Activated T-cell treated with anti-CD3 and anti-CD28 coated beads for 1 hour (primary cell): ENCODE measurements at places on chromosomes 7 and 10.

DNA sequence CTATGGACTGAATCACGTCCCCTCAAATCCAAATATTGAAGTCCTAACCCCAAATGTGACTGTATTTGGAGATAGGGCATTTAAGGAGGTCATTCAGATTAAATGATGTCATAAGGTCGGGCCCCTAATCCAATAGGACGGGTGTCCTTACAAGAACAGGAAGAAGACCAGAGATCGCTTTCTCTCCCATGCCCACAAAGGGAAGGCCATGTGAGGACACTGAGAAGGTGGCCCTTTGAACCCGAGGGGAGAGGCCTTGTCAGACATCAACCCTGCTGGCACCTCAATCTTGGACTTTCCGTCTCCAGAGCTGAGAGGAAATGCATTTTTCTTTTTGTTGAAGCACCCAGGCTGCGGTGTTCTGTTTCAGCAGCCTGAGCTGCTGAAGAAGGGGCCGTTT lies 72.3 kb upstream of the KLF6 start:
- DNase-seq = no peak

DNA sequence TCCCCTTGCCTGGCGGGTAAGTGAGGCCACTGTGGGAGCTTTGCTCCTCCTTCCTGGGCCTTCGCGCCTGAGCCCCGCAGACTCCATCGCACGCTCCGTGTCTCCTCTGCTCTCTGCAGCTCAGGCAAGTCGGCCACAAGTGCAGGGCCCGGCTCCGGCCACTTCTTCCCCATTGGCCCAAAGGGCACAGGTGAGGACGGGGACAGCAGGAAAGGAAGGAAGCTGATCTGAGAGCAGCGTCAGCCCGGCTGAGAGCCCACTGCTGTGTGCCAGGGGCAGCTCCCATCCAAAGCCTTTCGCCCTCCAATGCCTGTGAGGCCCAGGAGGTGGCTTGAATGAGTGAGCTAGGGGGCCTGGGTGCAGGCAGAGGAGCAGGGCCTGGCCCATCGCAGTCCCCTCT lies 33.7 kb upstream of the RHEB start:
- no peak for DNase-seq

GRCh38 chr10:81116990-81117389 lies 579.3 kb downstream of the SH2D4B start:
- no peak for DNase-seq

- DNase-seq = no peak
These were observed 270.6 kb downstream of the TWIST1 start for GRCh38 chr7:18846765-18847215.

DNA sequence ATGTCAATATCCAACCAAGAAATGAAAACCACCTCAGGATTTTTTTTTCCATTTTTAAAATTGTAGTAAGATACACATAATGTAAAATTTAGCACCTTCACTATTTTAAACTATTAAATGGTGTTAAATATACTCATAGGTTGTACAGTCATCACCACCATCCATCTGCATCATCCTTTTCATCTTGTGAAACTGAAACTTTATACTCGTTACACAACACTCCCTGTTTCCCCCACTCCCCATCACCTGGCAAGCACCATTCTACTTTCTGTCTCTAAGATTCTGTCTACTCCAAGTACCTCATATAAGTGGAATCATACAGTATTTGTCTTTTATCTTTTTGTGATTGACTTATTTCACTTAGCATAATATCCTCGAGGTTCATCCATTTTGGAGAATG lies 335.2 kb upstream of the NPSR1 start:
- DNase-seq = no peak

GRCh38 chr7:17158261-17158660 lies 140.2 kb upstream of the AHR start:
- no peak for DNase-seq

DNA sequence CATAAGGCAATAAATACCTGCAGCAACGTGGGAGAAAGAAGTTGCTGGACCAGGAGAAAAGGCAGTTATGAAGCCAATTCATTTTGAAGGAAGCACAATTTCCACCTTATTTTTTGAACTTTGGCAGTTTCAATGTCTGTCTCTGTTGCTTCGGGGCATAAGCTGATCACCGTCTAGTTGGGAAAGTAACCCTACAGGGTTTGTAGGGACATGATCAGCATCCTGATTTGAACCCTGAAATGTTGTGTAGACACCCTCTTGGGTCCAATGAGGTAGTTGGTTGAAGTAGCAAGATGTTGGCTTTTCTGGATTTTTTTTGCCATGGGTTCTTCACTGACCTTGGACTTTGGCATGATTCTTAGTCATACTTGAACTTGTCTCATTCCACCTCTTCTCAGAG lies 13.0 kb downstream of the DUSP5 start:
- DNase-seq = no peak

DNA sequence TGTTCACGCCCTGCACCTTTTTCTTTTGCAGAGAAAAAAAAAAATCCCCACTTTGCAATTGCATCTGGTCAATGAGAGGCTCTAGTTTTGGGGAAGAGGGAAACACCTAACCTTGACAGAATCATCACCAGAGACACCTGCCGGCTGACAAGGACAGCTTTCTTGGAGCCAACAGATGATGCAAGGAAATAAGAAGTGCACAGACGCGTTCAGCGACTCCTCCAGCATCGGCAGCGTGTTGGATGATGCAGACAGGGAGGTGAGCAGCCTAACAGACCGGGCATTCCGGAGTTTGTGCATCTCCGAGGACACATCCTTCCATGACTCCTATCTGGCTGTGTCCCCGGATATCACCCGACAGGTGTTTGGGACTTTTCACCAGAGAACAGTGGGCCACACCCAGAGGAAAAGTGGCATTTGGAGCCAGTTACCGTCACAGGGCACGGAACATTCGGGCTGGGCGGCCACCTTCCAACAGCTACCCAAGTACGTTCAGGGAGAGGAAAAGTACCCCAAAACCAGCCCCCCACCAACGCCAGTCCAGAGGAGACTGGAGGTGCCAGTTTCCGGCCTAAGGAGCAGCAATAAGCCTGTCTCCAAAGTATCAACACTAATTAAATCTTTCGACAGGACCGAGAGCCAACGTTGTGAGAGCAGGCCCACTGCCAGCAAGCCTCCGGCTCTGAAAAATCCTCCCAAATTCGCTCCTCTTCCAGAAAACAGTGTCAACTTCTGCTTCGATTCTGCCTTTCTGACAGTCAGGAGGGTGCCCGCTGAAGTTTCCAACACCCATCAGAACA lies 23.6 kb downstream of the C10orf71 start:
- no peak for DNase-seq

GRCh38 chr7:87391020-87391701 lies 45.7 kb downstream of the CROT start:
- DNase-seq = no peak

- no peak for DNase-seq
These were observed 565.9 kb upstream of the NRG3 start for GRCh38 chr10:81309041-81309552.

GRCh38 chr7:12625836-12626235 lies 55.3 kb downstream of the SCIN start:
- no peak for DNase-seq

DNA sequence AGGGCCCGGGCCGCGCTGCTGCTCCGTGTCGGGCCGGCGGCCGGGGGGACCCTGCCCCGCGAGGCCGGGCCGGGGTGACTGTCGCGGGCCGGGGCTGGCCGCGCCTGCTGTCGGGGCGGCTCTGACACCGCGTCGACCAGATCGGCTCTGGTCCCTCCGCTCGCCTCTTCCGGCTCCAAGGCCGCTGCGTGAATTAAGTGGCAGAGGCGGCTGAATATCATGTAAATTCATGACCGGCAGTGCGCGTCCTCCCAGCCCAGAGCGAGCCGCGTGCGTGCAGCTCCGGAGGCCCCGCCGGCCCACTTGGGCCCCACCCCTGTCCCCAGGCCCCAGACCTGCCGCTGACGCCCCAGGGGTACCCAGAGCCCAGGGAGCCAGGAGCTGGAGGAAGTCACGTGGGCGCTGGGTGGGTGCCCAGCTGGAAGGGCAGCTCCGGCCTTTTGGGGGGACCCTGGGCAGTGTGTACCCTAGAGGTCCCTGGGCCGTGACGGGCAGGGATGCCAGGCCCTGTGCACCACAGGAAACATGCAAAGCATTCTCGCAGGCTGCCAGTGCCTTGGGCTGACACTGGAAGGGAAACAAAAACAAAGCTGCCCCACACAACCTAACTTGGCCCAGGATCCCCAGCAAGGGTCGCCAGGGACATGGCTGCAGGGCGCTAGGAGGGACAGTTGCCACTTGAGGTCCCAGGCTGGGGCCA lies 584.0 kb upstream of the MKI67 start:
- no peak for DNase-seq

GRCh38 chr10:60000747-60001146 lies 94.4 kb upstream of the CCDC6 start:
- no peak for DNase-seq

- no peak for DNase-seq
These were observed 7.4 kb upstream of the VSIR start for GRCh38 chr10:71780719-71781118.

DNA sequence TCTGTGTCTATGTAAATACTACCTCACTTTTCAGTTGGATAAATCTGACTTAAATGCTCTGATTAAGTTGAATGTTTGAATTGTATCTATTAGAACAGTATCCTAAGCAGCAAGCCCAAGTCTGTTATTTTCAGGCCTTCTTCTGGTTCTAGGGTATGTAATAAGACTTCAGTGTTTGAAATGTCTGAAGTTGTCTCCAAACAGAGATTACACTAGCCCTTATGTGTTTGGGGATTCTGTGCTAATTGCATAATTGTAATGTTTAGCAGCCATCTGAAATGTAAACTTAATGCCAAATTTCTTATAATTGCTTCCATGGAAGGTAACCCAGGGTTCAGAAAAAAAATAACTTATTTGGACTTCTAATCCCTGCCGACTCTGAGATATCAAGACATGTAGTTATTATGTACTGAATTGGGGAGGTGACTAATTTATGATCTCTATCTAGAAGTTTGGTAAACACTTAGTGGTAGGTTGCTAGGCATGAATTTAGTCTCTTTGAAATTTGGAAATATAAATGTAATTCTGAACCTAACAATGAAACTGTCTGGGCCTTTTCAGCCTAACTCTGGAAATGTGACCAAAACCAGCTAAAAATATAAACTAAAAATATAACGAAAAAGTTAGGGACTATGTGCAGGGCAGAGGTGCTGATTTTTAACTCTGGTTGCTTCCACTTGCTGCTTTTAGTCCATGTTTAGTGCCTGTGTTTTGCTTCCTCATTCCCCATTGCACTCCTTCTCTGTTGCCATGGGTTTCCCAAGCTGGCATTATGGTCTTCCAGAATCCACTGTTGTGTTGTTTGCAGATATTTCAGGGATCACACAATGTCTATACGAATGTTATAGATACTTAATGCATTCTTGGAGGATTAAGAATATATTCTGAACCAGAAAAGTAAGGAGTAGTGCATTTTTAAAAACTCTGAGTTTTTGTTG lies 54.8 kb downstream of the MCU start:
- no peak for DNase-seq

DNA sequence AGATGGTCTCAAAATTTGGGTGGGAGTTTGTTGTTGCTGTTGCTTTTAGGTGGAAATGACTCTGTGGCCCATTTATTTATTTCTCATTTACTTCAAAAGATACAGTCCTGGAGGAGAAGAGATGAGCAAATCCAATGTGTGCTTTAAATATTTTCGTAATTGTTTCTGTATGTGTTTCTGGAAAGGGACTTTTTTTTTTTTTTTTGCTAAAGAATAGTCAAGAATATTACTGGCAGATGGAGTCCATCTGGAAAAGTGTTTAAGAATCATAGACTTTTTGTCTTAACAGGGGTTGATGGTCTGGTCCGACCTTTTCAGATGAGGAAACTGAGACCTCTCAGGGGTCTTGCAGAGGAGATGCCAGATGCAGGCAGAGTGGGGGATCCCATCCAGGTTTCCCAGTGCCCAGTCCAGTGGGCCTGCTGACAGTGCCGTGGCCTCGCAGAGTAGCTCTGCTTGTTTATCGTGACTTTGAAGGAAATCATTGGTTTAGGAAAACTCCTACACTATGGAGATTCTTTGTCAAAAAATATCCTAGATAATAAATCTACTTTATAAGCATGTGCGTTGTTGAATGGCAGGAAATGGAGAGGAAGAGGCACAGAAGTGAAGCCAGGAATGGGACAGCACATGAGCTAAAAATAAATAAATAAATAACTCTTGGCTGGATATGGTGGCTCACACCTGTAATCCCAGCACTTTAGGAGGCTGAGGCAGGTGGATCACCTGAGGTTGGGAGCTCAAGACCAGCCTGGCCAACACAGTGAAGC lies 164.3 kb upstream of the SVIL start:
- DNase-seq = no peak

DNA sequence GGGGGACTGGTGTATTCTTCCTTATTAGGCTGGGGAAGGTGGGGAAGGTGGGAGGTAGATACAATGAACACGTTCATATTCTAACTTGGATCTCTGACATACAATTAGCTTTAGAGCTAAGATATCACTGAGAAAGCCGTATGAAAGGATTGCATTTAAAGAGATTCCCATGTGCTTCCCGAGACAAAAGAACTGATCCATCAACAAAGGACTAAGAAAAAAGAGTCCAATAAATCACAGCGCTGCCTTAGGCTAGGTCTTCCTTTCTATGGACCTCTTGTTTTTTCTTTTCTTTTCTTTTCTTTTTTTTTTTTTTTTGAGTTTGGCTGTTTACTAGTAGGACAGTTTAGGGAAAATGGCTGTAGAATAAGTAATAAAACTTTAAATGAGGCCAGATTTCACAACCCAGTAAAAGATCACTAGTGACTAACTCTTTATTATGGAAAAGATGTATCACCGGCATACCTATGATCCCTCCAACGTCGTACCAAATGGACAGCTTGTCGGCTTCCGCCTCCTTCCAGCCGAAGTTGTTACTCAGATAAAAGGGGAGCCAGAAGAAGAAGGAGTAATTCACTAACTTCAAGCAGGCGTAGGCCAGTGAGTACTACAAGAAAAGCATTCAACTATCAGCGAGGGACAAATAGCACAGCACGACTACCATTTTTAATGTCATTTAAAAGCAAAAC lies 50.0 kb downstream of the SLC37A3 start:
- DNase-seq = no peak

DNA sequence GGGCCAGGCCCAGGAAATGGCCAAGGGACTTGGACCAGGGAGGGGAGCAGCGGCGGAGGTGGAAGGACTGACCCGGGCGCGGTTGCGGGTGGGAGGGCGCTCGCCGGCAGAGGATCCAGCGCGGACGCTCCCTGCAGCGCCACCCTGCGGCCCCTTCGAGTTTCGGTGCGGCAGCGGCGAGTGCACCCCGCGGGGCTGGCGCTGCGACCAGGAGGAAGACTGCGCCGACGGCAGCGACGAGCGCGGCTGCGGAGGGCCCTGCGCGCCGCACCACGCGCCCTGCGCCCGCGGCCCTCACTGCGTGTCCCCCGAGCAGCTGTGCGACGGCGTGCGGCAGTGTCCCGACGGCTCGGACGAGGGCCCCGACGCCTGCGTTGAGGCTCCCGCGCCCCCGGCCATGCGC lies 16.8 kb upstream of the ZNF467 start:
- peak; percentile 22 for DNase-seq

GRCh38 chr10:68697106-68697505 lies 23.9 kb upstream of the CCAR1 start:
- DNase-seq = no peak
